ENCODE measurements at places on chromosomes 13 and 19.

GRCh38 chr19:3154957-3155736 lies 19.3 kb downstream of the GNA15 start:
- H3K36me3 ChIP-seq = peaks cover 6% of the 10 kb centered on the region
- H3K27ac ChIP-seq = no peak overlapping the region
- H3K4me3 ChIP-seq = no peak overlapping the region
- H3K27me3 ChIP-seq = no peaks in the 10 kb centered on the region

DNA sequence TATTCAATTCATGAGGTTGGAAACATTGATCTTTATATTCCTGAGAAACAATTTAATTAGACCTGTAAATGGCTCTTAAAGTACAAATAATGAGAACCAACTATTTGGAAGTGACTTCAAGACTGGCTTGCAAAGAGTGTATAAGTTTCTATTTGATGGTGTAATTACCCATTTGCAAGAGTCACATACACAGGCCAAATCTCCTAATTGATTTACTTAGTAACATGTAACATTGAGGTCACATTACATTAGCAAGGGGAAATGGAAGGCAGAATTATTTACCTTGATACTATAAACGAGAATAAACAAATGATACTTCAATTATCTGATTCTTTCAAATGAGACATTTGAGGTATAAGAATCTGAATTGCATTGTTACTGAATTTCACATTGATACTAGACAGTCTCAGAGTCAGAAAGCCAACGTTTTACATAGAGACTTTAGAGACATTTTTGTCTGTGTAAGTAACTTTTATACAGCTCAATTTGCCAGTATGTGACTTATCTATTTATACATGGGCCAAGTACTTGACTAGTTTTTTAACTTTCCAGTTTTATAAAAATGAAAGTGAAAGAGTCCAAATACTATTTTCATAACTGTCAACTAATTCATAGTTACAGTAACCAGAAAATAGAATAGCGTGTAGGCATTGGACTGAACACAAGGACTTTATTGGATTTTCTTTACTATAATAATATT lies 95.6 kb upstream of the RFC3 start:
- H3K36me3 ChIP-seq = no peaks in the 10 kb centered on the region
- peak overlapping the region; percentile 66 for H3K4me3 ChIP-seq
- no peaks in the 10 kb centered on the region for H3K27me3 ChIP-seq
- H3K4me1 ChIP-seq = peaks cover 21% of the 10 kb centered on the region
- ATAC-seq = peak; percentile 61

GRCh38 chr13:48494874-48495273 lies 38.0 kb downstream of the RCBTB2 start:
- H3K27ac ChIP-seq = no peak overlapping the region
- H3K4me1 ChIP-seq = peaks cover 22% of the 10 kb centered on the region
- H3K4me3 ChIP-seq = no peak overlapping the region
- no peaks in the 10 kb centered on the region for H3K36me3 ChIP-seq

DNA sequence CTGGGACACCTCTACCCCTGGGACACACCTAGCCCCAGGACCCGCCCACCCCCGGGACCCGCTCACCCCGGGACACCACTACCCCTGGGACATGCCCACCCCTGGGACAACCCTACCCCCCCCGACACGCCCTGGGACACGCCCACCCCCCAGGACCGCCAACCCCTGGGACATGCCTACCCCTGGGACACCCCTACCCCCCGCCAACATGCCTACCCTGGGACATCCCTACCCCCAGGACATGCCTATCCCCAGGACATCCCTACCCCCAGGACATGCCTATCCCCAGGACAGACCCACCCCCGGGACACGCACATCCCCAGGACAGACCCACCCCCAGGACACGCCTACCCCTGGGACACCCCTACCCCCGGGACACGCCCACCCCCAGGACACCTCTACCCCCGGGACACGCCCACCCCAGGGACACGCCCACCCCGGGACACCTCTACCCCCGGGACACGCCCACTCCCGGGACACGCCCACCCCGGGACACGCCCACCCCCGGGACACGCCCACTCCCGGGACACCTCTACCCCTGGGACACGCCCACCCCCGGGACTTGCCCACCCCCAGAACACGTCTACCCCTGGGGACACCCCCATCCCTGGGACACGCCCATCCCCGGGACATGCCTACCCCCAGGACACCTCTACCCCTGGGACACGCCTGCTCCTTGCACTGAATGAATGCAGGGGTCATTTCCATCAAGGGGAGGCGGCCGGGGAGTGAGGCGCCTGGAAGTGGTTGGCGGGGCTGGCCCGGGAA lies 32.3 kb downstream of the ADPRHL1 start:
- peaks cover 4% of the 10 kb centered on the region for H3K27me3 ChIP-seq
- H3K36me3 ChIP-seq = no peaks in the 10 kb centered on the region
- no peak overlapping the region for H3K4me3 ChIP-seq
- H3K27ac ChIP-seq = no peak overlapping the region
